Naive thymus-derived CD8-positive, alpha-beta T cell (primary cell): ENCODE measurements at places on chromosomes 12 and 14.

DNA sequence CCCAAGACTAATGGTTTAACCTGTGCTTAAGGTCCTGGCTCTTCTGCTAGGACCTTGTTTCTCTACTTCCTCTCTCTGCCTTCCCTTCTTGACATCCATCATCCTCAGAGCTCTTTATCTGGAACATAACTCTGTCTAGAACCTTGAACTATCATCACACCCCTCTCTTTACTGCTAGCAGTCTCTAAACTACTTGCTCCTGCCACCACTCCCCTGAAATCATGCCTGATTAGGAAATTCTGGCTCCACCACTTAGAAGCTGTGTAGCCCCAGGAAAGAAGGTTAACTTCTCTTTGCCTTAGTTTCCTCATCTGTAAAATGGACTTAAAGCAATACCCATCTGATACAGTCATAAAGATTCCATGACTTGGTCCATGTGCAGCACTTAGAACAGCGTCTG lies 9.1 kb downstream of the SLC38A1 start:
- H3K36me3 ChIP-seq = peaks cover 22% of the 10 kb centered on the region
- no peak overlapping the region for H3K27ac ChIP-seq
- DNase-seq = no peak
- no peaks in the 10 kb centered on the region for H3K27me3 ChIP-seq

GRCh38 chr12:92488735-92489134 lies 214.1 kb upstream of the PLEKHG7 start:
- H3K27ac ChIP-seq = no peak overlapping the region
- peaks cover 7% of the 10 kb centered on the region for H3K4me1 ChIP-seq
- no peak overlapping the region for H3K4me3 ChIP-seq

DNA sequence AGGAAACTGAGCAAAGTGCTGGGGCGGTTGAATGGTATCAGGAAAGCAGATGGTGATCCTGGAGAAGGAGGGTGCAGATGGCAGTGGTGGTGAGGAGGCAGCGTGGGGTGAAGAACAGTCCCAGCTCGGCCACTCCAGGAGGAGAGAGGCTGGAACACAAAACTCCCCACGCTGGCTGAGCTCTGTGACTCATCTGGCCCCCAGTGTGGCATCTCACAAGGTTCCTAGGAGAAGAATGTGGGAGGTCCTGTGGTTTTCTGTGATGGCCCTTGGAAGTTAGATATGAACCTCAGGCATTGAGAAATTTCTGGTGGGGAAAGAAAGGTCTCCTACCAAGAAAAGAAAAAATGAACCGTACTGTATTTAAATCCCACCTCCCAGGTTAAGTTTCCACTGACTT lies 8.0 kb upstream of the NRXN3 start:
- no peaks in the 10 kb centered on the region for H3K4me1 ChIP-seq
- DNase-seq = no peak
- no peaks in the 10 kb centered on the region for H3K36me3 ChIP-seq

GRCh38 chr14:73521229-73521628 lies 15.7 kb upstream of the ACOT1 start:
- no peak overlapping the region for H3K27ac ChIP-seq
- H3K4me1 ChIP-seq = no peaks in the 10 kb centered on the region
- H3K36me3 ChIP-seq = peaks cover 11% of the 10 kb centered on the region
- no peaks in the 10 kb centered on the region for H3K27me3 ChIP-seq

DNA sequence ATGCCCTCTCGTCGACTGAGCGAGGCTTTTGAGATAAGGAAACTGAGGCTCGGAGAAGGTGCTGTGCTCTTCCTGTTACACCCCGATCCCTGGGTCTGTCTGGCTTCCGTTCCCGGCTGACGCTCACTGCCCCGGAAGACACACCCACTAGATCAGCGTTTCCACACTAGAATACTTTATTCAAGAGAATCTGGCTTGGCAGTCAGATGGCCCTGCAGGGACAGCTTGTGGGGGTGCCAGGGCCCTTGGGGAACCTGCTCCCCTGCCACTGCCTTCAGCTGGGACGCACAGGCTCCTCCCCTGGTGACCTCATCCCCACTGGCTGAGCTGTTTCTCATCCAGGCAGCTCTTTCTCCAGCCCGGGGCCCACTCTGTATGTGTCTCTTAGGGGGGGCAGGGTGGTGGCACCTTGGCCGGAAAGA lies 13.7 kb downstream of the PGF start:
- H3K4me3 ChIP-seq = peak overlapping the region; percentile 85
- peak; percentile 60 for DNase-seq
- H3K27ac ChIP-seq = peak overlapping the region; percentile 95
- H3K27me3 ChIP-seq = peaks cover 2% of the 10 kb centered on the region
- peaks cover 53% of the 10 kb centered on the region for H3K4me1 ChIP-seq
- no peaks in the 10 kb centered on the region for H3K36me3 ChIP-seq

- peaks cover 43% of the 10 kb centered on the region for H3K36me3 ChIP-seq
- peak overlapping the region; percentile 100 for H3K27ac ChIP-seq
- no peaks in the 10 kb centered on the region for H3K27me3 ChIP-seq
- no peak for DNase-seq
- H3K4me3 ChIP-seq = peak overlapping the region; percentile 97
Measured at GRCh38 chr12:92146497-92147224, 1.0 kb upstream of the BTG1 start.

GRCh38 chr12:100383586-100384558 lies 27.0 kb downstream of the SLC17A8 start:
- H3K27ac ChIP-seq = no peak overlapping the region
- no peak overlapping the region for H3K4me3 ChIP-seq
- no peak for DNase-seq
- no peaks in the 10 kb centered on the region for H3K27me3 ChIP-seq

DNA sequence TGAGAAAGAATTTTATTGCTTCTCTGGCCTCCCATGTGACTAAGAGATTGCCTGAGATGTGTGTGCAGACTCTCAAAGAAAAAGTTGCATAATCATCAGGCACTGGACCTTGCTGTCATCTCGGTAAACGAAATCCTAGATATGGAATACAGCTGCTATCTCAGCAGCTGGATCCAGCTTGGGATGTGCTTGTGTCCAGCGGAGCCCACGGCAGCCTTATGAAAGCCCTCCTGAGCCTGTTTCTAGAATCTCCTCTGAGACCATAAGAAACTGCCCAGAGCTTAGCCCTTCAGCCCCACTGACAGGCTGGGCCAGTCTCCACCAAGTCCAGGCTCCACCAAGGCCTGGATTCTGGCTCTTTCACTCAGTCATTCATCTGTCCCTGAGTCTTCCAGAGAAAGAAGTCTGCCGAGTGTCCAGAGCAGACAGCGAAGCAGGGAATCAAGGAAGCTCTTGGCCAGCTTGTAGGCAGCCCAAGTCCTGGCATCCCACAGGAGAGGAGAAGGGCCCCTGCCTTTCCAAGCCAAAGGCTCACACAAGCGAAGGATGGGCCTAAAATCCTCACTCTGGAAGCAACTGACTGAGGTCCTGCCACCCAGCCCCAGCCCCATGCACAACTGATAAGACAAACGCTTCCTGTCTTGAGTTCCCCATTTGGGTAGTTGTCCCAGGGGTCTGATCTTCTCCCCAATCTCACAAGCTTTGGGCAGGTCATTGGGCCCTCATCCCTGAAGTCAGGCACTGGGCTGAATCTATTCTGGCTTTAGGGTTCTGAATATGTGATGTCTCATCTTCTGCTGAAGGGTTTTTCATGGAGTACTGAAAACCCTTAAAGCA lies 97.8 kb downstream of the SEC23A start:
- no peak for DNase-seq
- no peak overlapping the region for H3K27ac ChIP-seq
- no peak overlapping the region for H3K4me3 ChIP-seq
- no peaks in the 10 kb centered on the region for H3K36me3 ChIP-seq
- H3K27me3 ChIP-seq = no peaks in the 10 kb centered on the region

- no peaks in the 10 kb centered on the region for H3K27me3 ChIP-seq
- H3K4me3 ChIP-seq = peak overlapping the region; percentile 84
- H3K4me1 ChIP-seq = peaks cover 15% of the 10 kb centered on the region
Measured at GRCh38 chr14:60183741-60184140, 18.5 kb upstream of the DHRS7 start.

DNA sequence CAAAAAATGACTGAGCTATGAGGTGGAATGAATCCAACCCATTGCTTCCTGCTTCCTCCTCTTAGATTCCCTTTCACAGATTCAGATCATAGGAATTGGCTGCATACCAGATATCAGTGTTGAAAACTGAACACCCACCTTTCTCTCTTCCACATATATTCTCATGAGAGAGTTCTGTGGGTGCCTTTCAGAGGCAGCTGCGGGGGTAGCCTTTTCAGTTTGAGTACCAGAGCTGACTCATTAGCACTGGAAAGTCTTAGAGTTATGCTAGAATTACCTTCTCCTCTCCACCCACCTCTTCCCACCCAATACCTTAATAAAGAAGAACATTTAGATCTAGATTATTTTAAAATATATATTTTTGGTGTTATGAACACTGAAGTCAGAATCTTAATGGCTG lies 495.4 kb upstream of the SEL1L start:
- no peak for DNase-seq
- no peak overlapping the region for H3K27ac ChIP-seq
- no peaks in the 10 kb centered on the region for H3K36me3 ChIP-seq
- no peak overlapping the region for H3K4me3 ChIP-seq
- H3K4me1 ChIP-seq = no peaks in the 10 kb centered on the region

DNA sequence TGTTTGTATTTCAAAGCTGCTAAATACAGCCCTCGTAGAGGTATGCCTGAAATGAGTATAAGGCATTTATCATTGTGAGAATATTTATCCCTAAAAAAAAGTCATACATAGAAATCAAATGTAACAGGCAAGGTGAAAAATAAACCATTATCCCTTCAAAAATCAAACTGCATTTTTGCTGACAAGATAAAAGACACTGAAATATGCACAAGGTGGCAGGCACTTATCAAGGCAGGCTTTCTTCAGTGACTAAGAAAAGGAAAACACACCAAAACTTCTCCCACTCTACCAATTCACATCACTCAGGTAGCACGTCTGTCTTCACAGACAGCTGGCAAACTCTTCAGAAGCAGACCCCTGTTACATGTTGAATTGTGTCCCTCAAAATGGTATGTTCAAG lies 23.6 kb downstream of the ARMH4 start:
- DNase-seq = no peak
- H3K27me3 ChIP-seq = no peaks in the 10 kb centered on the region
- peaks cover 2% of the 10 kb centered on the region for H3K36me3 ChIP-seq
- H3K4me3 ChIP-seq = no peak overlapping the region
- no peaks in the 10 kb centered on the region for H3K4me1 ChIP-seq
- no peak overlapping the region for H3K27ac ChIP-seq

DNA sequence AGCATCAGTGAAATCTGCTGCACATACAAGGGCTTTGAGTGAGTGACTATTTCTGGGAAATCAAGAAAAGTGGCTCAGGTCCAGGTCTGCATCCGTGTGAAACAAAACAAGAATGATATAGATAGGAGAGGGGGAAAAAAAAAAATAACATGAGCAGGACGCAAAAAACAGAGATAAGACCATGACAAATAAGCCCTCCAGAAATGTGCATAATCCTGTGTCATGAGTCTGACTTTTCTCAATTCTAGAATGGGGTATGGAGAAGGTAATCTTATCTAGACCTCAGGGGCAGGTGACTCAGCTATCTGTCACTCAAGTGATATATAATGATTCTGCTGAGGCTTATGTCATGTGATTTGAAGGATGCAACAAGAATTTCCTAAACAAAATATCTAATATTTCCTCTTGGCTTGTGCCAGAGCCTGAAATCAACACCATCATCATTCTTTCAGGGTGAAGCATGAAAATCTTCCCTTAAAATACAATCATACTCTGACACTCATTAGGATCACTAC lies 250.0 kb downstream of the PHLDA1 start:
- H3K4me1 ChIP-seq = peaks cover 2% of the 10 kb centered on the region
- H3K36me3 ChIP-seq = no peaks in the 10 kb centered on the region
